Transverse colon (tissue), 4 donors: ENCODE measurements at places on chromosomes 6 and 20. TPM values are rescaled to one million over a fixed set of nuclear protein-coding genes. Genes with fewer than 3 reads are reported as not detected.
A peak's percentile ranks its signal among the peaks of the same experiment; 100 is the strongest.

Gene SAMD10
- 86.2 TPM for total RNA-seq

GRCh38 chr6:148577687-148578488 lies 168.9 kb upstream of the UST start:
- DNase-seq: peak; percentile 64

DNA sequence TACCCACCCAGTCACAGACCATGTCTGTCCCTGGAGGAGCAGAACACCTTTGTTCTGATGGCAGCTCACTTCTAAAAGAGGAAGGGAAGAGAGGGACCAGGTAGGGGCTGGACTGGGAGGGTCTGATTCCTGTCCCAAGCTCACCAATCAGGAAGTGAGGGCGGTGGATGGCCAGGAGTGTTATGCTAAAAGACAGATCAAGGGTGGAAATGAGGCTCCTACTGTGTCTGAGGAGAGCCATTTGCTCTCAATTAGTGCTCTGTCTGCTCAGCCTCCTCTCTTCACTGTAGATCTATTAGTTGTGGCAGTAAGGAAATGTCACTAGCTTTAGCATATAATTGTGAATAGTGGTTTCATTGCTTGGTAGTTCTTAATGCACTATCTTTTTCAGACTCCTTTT lies 72.5 kb downstream of the ARMC2 start:
- no peak for DNase-seq

GRCh38 chr6:165962366-165962765 lies 205.3 kb downstream of the TBXT start:
- no peak for DNase-seq

DNA sequence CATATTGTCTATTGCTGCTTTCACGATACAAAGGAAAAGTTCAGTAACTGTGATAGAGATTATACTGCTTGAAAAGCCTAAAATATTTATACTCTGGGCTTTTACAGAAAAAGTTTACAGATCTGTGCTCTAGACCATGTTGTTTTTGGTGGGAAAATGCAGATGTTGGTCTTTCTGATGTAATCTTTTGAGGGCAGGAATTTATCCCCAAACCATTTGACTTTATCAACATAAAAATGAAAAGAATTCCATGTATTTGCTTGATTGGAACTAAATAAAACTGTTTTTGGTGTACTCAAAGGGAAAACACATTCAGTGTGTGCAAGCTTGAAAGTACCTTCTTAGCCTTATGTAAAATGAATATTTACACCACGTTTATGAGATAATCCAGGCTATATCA lies 603.5 kb downstream of the KHDRBS2 start:
- DNase-seq: no peak

DNA sequence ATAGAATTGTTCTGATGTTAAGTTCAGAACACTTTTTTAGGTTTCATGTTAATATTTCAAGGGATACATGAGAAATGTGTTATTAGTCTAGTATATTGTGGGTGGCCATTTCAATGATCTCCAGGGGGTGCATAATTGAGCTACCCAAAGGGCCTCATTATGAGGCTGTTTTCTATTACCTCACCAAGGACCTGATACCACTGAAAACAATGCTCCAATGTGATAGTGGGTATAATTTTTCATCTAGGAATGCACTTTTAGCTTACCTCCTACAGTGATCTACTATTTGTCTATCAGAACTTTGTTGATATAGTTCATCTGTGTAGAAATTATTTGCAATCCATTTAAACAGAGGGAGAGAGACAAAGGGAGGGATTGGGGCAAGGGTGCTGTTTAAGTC lies 106.8 kb upstream of the HS3ST5 start:
- DNase-seq: no peak

GRCh38 chr20:40168981-40169620 lies 519.9 kb downstream of the MAFB start:
- DNase-seq: no peak
